RPMI7951 (cell line): ENCODE measurements at places on chromosomes 16 and 17. TPM values are rescaled to one million over a fixed set of nuclear protein-coding genes. Genes with fewer than 3 reads are reported as not detected.

Gene SLFN12L
- total RNA-seq: 0.20 TPM in 1 of 2 replicates, not detected in the other

Gene CDH1
- not detected in 2 replicates for total RNA-seq

Gene FSCN2
- total RNA-seq: not detected in 2 replicates

Gene ZNF785
- total RNA-seq: 2.8 and 3.9 TPM in 2 replicates

Gene ADGRG1
- total RNA-seq: 3.7 and 9.8 TPM in 2 replicates

Gene CSH1
- total RNA-seq: not detected in 2 replicates

Gene C1QBP
- 229 and 247 TPM in 2 replicates for total RNA-seq

Gene ZPBP2
- total RNA-seq: not detected in 2 replicates

DNA sequence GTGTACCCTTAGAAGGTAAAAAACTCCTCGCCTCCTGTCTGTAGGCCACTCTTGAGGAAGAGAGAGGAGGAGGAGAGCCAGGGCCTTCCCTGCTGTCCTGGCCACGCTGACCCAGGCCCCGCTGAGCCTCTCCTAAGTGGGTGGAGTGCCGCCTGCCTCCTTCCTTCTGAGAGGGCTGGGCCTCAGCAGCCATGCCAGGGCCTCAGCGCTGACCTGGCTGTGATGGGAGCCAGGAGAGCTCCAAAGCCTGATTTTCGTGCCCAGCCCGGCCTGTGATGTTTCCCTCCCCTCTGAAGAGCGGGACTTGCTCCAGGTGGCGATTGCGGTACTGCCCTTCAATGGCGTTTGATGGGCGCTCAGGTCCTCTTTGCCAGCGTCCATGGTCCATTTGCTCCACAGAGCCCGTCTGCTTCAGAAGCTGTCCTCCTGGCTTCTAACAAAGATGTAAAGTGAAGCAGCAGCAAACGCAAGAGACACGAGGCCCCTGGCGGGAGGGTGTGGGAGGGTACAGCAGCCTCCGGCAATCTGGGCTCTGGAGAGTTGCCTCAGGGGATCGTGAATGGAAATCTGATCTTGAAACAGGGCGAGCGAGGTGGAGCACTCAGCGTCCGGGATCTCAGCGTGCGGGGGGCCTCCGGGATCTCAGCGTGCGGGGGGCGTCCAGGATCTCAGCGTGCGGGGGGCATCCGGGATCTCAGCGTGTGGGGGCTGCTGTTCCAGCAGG, 93.5 kb downstream of the NPIPB11 start:
- no peak for DNase-seq

DNA sequence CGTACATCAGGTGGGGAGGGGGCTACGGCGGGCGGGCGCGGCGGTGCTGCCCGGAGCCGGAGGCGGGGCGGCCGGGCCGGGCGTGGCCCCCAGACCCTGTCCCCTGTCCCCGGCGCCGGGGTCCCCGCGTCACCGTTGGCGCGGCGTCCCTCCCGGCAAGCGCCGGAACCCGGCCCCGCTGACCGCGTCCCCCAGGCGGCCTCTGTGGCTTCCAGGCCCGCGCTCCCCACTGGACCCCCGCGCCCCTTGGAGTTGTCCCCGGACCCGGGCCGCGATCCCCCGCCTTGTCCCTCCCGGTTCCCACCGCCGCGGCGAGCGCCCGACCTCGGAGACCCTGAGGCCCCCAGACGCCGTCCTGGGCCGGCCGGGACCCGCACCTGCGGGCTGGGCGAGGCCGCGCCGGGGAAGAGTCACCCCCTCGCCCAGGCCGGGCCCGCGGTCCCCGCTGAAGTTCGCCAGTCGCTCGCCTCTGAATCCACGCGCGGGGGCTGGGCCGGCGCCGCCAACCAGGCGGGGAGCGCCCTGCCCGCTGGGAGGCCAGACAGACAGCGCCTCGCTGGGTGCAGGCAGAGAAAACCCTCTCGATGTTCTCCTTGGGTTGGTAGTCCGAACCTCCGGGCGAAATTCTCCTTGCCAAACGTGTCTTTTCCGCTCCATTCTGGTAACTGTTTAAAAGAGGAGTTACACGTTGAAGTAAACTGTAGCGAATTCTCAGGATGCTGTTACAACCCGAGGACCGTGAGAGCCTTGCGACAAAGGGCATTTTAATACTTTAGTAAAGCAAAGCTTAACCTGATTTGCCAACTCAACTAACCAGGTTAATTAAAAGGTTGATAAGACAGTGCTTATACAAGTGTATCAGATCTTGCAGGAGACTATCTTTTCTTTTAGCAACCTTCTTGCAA, 761 bp downstream of the GAN start:
- peak; percentile 67 for DNase-seq

GRCh38 chr17:62627904-62628633, 599 bp downstream of the MRC2 start:
- peak; percentile 81 for DNase-seq

DNA sequence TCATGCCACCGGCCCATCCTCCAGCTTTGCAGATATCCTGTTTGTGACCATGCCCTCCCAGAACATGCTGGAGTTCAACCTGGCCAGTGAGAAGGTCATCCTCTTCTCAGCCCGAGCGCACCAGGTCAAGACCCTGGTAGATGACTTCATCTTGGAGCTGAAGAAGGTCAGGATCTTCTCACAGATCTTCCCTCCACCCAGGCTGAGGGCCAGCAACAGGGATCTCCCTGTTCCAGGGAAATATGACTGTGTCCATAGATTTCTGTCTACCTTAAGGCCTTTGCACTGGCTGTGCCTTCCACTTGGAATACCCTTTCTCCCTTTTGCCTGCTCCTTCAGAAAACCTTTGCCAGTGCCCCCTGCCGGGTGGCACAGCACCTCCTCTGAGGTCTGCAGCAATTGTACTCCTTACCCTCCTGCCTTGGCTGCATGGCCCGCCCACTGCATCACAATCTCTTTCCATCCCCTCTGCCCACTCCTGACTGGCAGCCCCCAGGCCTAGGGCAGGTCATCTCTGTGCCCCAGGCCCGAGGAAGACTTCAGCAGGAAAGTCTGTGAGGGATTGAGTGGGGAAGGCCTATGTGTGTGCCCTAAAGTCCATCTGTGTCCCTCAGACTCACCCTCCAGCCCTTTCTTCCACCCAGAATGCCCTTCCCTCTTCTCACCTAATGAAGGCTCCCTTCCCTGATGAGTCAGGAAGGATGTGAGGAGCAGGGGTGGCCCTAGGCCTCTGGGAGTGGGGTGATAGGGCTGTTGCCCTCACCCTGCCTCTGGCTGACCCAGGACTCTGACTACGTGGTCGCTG, 27.3 kb upstream of the ALKBH5 start:
- no peak for DNase-seq

GRCh38 chr17:70132505-70132904, 36.8 kb upstream of the KCNJ2 start:
- DNase-seq: no peak

DNA sequence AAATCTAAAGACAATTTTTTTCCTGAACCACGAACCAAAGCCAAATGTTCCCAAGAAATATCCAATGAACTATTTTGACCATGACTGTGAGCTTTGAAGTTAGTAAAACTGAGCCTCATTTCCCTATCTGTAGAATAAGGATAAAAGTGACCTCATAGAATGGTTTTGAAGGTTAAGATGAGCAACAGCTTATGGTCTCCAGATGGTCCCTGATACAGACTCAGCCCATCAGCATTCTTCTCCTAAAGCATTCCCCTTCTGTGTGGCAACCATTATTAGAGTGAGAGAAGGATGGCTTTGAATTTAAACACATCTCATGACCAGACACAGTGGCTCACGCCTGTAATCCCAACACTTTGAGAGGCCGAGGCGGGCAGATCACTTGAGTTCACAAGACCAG, 70.1 kb downstream of the COPRS start:
- DNase-seq: peak; percentile 54

DNA sequence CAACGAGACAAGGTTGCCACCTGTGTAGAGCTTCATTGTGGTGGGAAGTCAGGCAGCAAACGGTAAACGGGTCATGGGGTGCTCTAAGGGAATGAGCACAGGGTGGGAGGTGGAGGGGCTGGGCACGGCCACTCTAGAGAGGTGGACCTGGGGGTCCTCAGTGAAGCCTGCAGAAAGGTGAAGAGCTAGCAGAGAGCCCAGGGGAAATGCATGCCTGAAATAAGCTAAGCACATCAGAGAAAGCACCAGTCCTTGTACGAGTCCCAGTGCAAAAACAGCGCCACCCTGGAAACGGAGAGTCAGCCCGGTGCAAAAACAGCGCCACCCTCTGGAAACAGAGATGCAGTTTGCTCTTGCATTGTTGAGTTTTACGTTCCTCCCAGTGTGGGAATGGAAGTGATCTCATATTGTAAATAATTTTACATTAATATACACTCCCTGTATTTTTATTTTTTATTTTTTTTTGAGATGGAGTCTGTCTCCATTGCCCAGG, 65.0 kb downstream of the TBC1D16 start:
- DNase-seq: no peak
